ENCODE measurements at places on chromosomes 7 and 10.

DNA sequence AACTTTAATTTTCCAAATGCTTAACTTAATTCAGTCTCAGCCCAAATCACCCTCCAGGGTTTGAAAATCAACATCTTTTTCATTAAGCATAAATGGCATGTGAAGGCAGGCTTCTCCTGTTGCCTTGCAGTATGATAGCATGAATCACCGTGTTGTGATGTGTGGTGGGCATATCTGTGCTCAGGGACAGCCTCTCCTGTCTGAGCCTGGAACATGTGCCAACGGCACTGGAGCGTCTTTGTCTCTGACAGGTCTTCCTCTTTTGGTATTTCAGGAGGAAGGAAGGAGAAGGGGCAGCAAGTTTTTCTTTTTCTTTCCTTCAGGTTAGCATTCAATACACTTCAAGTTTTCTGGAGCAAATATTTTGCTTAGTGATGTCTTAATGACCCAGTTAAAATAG is 57.6 kb downstream of the LRGUK start:
- no peak for DNase-seq

- no peak for DNase-seq
Measured at GRCh38 chr7:33392148-33392547, 262.8 kb downstream of the BBS9 start.

DNA sequence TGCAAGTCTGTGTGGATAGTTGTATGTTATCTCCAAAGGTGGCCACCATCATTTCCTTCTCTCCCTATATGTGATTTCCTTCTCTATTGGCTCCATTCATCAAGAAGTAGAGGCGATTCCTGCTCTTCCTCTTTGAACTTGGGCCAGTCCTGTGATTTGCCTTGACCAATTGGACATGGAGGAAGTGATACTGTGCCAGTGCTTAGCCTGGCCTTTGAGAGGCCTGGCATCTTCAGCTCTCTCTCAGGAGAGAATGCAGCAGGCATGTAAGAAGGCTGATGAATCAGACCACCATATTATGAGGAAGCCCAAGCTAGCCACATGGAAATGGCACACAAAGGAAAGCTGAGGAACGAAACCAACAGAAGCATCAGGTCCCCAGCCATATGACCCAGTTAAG is 195.0 kb upstream of the SVIL start:
- no peak for DNase-seq

GRCh38 chr10:122981066-122981464 is 864 bp downstream of the PSTK start:
- DNase-seq: no peak

GRCh38 chr7:28071570-28071969 is 109.0 kb downstream of the JAZF1 start:
- DNase-seq: no peak

GRCh38 chr10:71729161-71729636 is 9.6 kb upstream of the C10orf105 start:
- no peak for DNase-seq

DNA sequence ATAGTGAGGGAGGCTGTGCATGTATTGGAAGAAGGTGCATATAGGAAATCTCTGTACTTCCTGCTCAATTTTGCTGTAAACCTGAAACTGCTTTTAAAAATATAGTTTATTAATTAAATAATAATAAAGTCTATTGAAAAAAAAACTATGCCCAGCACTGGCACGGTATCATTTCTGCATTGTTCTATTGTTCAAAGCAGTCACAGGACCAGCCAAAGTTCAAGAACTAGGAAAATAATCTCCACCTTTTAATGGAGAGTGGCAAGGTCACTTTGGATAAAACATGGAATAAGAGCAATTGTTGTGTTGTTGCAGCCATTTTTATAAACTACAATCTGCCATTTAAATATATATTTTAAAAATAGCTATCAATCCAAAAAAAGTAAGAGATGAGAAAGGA is 24.7 kb downstream of the ASAH2 start:
- no peak for DNase-seq

GRCh38 chr7:18117482-18117881 is 89.8 kb upstream of the PRPS1L1 start:
- no peak for DNase-seq

DNA sequence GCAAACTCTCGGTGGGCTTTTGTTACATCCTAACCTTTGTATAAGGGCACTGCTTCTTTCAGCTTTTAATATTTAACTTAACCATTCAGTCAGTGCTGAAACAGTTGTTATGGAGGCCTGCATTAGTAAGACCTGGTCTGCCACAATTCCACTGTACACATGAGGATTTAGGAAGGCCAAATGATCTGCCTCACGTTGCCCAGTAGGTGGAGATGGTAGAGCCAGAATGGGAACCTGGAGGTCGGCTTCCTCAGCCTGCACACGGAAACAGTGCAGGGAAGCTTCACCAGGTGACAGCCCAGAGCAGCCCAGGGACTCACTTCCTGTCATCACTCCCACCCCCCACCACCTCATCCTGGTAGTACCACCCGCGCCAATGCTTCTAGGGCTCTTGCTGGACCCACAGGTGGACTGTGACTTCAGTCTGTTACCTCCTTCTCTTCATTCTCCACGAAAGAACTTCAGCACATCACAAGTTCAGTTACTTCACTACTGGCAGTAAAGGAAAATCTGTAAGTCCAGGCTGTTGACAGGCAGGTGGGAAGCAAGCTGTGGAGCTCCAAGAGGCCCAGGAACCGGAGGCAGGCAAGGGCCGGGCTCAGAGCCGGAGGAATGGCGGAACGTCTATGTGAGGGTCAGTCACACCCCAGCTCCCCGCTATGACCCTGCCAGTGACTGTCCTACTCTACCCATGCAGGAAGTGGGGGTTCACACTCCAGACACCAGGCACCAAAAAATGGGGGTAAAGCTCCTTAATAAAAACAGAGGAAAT is 480.3 kb upstream of the C7orf33 start:
- no peak for DNase-seq

DNA sequence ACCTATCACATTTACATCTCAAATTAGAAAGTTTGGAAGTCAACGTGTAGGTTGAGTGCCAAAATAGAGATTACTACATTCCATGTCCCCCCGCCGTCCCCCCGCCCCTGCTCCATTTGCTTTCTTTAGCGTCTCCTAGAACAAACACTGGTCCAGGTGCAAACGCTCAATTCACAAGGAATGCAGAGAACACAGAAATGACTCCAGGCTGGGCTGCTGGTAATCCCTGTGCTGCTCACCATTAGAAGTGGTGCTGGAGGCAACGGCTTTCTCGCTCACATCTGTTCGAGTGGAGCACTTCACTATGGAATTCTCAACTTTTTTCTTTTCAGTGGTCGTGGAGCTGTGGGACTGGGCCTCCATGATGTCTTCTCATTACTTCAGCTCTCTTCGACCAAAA is 14.1 kb downstream of the GLI3 start:
- DNase-seq: no peak

DNA sequence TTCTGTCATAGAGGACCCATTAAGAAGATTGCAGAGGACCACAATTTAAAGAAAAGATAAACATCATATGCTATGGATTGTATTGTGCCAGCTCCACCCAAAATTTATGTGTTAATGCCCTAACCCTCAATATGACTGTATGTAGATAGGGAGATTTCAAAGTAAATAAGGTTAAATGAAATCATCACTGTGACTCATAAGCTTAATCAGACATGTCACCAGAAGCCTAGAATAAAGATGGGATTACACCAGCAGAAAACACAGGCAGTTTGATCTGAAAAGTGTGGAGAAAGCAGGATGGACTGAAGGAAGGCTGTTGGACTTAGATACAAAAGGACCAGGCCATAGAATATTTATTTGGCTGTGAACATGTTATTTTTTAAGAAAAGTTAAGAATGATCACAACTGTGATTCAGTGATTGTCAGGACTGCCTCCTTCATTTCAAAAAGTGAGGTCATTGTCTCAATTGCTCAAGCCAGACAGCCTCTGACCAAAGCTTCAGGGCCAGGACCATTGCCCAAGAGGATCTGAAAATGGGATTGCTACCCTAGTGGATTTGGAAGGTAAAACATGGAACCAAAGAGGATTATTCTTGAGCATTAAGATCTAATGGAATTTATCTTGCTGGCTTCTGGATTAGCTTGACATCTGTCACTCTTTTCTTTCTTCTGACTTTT is 270.8 kb upstream of the POM121L12 start:
- no peak for DNase-seq

- DNase-seq: no peak
Measured at GRCh38 chr7:47078241-47078640, 503.7 kb downstream of the TNS3 start.

- DNase-seq: no peak
Measured at GRCh38 chr10:17062955-17063484, 66.6 kb downstream of the CUBN start.

DNA sequence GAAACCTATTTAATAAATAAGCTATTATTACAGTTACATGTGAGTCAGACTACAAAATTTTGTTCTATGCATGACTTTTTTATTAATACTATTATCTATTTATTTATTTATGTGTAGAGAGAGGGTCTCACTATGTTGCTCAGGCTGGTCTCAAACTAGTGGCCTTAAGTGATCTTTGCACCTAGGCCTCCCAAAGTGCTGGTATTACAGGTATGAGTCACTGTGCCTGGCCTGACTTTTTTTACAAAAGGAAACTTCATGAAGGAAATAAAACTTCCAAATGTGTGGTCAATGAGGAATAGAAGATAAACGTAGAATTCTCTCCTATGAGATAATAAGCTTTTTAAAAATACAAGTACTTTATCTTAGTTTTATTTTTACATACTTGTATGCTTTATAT is 19.0 kb downstream of the COL28A1 start:
- DNase-seq: no peak

Measured in GM19239 (cell line).